ENCODE measurements at places on chromosomes 2 and 18.

DNA sequence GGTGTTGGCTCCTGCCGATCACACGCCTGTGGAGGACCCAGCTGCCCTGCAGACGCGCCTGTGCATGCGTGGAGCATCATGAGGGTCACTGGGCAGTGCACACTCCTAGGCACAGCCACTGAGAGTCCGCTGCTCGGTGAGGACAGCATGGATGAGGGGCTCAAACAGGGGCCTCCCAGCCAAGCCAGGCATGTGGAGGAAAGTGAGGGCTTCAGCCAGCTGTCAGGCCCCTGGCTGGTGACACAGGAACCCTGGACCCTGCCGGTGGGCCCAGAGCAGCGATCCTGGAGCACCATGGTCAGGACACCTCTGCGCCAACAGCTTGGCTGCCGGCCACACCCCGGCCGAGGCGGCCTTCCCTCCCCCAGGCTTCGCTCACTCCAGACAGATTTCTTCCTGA is 171.2 kb downstream of the RTP5 start:
- no peak for DNase-seq

DNA sequence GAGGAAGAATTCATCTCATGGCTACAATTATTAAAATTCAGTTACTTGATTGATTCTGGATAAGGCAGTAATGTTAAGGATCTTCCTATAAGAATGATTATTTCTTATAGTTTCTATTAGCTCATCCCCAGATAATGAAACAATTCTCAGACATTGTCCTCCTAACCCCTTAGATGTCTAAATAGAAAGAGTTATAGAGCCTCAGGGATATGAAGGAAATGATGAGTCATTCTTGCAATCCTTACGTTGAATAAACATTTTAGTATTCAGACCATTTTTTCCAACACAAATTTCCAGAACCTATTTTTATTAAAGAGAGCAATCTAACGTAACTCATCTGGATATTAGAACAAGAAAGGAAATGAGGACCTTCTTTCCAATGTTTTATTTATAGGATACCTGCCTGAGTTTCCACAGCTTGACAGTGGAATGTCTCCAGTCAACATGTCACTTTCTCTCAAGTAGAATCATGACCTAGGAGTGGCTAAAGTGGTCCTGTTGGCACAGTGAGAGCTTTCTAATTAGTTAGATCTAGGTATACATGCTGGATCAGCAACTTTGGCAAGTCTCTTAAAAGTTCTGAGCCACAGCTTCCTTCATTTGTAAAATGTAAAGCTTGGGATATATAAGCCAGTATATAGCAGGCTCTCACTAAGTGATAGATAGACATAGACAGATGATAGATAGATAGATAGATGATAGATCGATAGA is 88.0 kb upstream of the RAB27B start:
- no peak for DNase-seq

- DNase-seq = peak; percentile 72
Observed at GRCh38 chr2:72893594-72894319, 6.5 kb downstream of the SPR start.

DNA sequence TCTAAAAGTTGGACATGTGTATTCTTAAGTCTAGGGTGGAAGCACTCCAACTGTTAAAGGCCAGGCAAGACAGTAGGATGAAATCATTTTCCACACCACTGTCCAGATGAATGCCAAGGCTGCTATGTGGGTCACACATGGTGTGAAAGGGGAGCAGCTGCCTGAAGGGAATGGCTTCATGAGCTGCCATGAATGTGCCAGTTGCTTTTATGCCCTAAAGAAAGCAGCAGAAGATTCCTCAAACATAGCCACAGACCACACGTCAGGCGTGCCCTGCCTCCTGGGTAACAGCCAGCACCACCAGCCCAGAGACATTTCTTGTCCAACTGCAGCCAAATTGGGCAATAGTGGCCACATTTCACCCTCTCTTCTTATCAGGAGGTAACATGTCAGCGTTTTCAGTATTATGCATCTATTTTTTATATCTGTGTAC is 130.2 kb downstream of the MTCL1 start:
- DNase-seq = no peak

DNA sequence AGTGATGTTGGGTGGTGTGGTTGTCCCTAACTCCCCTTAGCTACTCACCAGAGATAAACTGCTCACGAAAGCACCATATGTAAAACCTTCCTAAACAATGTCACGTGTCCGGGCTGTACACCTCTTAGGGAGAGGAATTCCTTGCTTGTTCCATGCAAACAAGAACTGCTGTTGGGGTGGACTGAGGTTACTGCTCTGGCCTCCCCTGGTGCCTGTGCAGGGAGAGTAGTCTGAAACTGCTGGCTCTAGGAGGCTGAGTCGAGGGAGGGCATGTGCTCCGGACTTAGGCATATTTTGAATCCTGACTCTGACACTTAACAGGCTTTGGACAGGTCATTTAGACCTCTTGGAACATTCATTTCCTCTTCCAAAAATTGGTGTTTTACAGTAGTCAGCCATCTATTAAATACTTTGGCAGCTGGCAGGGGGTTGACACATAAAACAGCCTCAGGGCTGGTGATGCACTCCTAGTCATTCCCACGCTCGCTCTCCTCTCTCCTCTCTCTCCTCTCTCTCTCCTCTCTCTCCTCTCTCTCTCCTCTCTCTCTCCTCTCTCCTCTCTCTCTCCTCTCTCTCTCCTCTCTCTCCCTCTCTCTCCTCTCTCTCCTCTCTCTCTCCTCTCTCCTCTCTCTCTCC is 10.6 kb downstream of the THNSL2 start:
- no peak for DNase-seq

GRCh38 chr2:171469176-171469575 is 35.1 kb downstream of the DCAF17 start:
- no peak for DNase-seq

GRCh38 chr2:175627405-175627804 is 374.7 kb downstream of the LNPK start:
- no peak for DNase-seq

DNA sequence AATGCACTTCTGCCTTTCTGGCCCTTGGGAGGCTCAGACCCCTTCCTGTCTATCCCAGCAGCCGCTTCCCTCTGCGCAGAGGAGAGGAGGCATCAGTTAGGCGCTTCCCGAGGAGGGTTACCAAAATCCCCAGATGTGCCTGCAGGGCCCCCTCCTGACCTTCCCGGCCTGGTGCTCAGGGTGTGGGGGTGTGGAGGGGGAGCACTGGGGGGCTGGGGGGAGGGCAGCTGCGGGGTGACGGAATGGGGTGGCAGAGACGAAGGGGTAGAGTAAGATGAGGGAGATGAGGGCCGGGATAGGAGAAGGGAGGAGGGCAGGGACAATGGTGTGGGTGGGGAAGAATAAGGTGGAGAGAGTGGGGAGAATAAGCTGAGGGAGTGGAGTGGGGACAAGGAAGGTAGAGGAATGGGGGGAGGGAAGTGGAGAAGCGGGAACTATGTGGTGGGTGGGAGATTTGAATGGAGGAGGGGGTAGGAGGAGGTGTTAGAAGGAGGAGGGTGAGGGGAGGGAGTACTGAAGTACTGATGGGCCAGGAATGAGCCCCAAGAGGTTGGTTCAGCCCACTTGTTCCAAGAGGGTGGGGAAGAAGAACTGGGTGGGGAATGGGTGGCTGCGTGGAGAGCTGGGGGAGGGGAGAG is 6.5 kb upstream of the ZAP70 start:
- no peak for DNase-seq

- DNase-seq = peak; percentile 69
Observed at GRCh38 chr2:8487461-8487932, 194.4 kb upstream of the ID2 start.

GRCh38 chr2:46143429-46144132 is 153.6 kb upstream of the EPAS1 start:
- DNase-seq = no peak

Data from Ammon's horn (tissue), 1 donor.